ENCODE measurements at places on chromosomes 7 and 10.
A peak's percentile ranks its signal among the peaks of the same experiment; 100 is the strongest.

DNA sequence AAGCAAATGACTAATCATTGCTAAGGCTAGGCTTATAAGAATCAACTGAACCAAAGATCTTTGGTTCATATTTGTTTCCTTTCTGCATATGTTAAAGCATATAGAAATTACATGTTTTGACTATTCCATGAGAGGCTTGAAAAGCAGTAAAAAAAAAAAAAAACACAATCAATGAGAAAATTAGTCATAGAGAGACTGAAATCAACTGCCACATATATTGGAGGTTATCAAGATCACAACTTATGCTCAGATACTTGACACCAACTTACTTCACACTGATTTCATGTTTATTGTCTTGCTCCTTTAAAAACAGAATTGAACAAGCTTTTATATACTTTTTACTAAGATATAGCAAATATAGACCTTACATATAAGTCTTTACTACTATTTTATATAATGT is 161.3 kb downstream of the TPK1 start:
- DNase-seq = no peak

DNA sequence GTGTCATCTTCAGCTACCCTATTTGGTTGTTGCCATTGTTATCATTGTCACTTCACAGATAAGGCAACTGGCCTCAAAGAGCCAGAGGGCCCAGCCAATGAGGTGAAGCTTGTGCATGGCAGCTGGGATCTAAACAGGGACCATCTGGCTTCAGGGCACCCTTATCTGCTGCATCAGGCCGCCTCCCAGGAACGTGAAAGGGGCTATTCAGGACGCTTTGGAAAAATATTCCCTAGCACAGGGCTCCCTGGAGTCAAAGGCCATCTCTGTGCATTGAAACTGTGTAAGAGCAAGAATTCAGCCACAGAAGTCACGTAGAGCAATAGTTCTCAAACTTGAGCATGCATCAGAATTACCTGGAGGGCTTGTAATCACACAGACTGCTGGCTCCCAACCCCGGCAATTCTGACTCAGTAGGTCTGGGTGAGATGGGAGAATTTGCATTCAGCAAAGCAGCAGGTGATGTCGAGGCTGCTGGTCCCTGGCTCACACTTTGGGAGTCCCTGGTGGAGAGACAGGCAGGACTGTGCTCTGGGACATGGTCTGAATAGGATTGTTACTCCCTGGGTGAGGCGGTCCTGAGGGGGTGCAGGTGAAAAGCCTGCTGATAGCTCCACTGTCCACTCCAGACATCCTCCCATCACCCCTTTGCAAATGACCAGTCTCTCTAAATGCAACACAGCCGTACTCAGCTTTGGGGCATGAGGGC is 21.5 kb upstream of the PLEKHA1 start:
- DNase-seq = no peak

DNA sequence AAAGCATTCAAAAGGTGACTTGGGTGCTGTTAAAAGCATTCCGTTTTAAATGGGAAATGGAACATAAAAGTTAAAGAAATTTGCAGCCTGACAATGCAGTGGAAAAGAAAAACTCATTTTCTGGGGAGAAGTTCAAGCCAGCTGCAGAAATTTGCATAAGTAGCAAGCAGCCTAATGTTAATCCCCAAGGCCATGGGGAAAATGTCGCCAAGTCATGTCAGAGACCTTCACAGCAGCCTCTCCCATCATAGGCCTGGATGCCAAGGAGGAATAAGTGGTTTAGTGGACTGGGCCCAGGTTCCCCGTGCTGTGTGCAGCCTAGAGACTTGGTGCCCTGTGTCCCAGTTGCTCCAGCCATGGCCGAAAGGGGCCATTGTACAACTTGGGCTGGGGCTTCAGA is 154.2 kb downstream of the PKD1L1 start:
- DNase-seq = no peak

DNA sequence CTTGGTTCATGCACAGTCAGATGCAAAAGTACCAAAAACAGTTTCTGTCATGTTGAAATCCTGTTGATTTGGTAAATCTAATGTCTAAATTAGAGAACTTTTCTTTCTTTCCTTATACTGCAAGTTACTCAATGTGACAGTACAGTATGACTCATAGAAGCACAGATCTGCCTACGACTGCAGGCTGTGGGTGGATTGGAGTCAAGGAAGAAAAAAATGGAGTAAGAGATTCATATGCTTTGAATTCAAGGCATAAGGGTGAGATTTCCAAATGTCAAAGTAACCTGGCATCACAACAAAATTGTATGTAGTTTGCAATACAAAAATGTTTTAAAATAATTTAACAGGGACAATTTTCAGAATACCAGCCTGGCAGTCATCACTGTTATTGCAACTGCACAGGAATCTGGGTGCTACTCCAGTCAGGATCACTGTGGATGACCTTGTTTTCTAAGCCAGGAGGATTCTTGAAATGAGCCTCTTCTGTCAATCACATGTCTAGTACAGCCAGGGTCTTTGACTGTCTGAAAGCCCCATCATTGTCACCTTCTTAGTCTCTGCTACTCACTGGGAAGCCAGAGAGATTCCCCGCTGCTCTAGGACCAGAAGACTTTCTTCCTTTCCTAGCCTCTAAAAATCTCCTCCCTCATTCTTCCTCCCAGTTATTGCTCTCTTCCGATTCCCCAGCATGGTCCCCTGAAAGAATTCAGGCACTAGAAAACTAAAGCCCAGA is 83.6 kb downstream of the CD36 start:
- peak; percentile 91 for DNase-seq

DNA sequence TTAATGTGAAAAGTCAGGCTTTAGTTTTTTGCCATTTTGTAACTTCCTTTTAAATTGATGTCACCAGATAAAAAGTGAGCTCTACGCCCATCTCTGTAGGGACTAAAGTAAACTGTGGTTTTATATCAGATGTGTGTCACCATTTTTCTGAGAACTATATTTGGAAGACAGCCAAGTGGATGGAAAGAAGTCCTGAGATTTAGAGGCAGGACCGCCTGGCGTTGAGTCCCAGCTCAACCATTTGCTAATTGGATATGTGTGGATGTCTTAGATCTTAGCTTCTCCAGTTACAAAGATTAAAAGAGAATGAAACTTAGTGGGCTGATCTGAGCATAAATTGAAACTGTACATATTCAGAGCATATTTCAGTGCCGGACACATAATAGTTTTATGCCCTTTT is 691.6 kb upstream of the CELF2 start:
- DNase-seq = no peak

- no peak for DNase-seq
Observed at GRCh38 chr7:68425377-68425776, 1172.9 kb upstream of the AUTS2 start.

DNA sequence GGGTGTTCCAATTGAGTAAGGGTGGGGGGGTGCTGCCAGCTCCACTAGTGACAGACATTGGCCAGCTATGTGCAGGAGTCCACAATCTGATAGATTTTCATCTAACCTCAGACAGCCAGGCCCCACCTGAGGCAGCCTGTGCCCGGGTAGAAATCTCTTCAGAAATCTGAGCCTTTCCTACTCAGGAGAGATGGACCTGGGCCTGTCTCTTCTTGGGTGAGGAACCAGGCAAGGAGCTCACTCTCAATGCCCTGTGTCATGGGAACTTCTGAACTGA is 86.9 kb downstream of the UBE2H start:
- DNase-seq = no peak

- peak; percentile 42 for DNase-seq
Observed at GRCh38 chr7:108030516-108030915, 27.6 kb upstream of the LAMB1 start.

- no peak for DNase-seq
Observed at GRCh38 chr10:64449603-64450002, 928.4 kb downstream of the REEP3 start.

DNA sequence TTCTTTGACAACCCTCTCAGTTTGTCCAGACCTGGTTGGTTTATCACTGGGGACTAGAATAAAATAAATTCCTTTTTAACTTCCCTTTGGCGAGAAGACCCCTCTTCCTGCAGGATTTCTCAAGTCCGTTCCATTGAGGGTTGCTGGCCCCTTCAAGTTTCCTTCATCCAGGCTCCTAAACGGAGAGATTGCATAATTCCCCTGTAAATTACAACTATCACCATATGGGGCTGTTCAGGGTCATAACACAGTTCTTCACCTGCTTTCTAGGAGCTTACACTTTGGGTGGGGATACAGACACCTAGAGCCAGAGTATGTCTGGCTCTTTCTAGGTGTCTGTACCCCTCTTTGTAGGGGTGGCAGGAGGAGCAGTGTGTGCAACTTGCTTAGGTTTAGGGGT is 3.3 kb upstream of the COPS6 start:
- no peak for DNase-seq

GRCh38 chr10:13560597-13560996 is 26.2 kb upstream of the PRPF18 start:
- DNase-seq = peak; percentile 95

DNA sequence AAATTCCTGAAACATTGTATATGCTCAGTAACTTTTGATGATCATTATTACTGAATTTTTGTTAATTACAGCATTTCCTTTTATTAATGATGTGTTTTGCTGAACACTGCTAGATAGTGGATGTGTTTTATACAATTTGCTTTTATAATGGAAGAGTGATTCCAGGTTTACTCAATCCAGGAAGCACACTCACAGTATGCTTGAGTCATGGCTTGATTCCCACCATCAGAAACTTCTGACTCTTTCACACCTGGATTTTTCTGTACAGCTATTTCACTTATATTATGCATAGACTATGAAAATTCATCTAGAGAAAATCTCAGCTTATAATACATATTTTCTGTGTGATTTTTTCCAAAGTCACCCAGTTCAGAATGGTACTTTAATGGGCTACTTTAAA is 1040.9 kb downstream of the GRM8 start:
- no peak for DNase-seq

- no peak for DNase-seq
Observed at GRCh38 chr10:34413756-34414587, 401.1 kb downstream of the PARD3 start.

DNA sequence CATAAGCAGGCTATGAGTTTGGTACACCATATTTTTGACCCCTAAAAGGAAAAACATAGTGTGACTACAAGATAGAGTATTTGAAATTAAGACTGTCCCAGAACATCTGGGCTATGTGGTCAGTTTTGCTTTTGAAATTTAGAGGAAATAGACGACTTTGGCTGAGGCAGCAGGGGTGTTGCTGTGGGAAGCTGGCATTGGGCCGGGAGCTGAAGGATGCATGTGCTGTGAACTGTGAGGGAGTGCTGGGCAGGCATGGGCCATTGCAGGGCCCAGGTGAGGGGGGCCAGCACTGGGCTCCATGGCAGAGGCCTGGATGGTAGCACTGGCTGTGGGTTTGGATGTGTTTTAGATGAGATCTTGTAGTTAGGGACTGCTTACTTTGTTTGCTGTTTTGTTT is 168.3 kb downstream of the BMPER start:
- DNase-seq = no peak

DNA sequence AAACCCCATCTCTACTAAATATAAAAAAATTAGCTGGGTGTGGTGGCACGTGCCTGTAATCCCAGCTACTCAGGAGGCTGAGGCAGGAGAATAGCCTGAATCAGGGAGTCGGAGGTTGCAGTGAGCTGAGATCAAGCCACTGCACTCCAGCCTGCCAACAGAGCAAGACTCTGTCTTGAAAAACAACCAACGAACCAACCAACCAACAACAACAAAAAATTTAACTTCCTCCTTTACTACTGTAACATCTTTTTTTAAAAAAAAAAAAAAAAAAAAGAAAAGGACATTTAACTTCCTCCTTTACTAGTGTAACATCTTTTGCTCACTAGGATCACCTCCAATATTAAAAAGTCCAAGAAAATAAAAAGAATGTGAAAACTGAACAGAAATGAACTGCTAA is 92.3 kb upstream of the TMEM168 start:
- DNase-seq = no peak

- DNase-seq = no peak
Observed at GRCh38 chr7:81657551-81657950, 112.3 kb downstream of the HGF start.

GRCh38 chr10:114831186-114831867 is 9.7 kb downstream of the FHIP2A start:
- no peak for DNase-seq

- DNase-seq = peak; percentile 69
Observed at GRCh38 chr7:127588697-127589482, 679 bp downstream of the ARF5 start.

- no peak for DNase-seq
Observed at GRCh38 chr10:96660297-96660696, 60.0 kb downstream of the PIK3AP1 start.

DNA sequence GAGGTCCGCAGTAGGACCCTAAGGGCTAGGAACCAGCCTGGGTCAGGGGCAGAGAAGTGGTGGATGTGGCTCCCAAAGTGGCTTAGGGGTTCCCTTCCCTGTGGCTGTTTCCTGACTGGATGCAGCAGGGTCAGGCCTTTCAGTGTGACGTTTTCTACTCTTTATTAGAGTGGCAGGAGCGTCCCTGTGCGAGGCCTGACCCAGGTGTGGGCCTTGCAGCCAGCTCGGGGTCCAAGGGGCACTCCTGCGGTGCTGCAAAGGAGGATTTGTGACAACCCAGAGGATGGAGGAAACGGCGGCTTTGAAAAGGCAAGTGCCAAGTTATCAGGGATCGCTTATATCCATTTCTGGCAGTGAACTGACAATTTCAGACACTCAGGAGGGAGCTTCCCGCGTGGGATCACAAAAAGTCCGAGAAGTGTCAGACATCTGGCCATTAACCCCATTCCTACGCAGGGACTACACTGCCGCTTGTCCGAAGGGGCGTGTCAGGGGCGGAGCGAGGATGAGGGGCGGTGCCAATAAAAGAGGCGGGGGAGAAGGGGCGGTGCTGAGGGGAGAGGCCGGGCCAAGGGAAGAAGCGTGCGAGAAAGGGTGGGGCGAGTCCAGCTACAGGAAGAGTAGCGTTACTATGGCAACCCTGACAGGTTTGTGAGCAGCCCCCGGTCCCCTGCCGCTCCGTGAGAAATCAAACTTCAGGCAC is 98.8 kb upstream of the ZNF722 start:
- DNase-seq = no peak

GRCh38 chr10:51879238-51879637 is 179.8 kb upstream of the CSTF2T start:
- DNase-seq = peak; percentile 6

DNA sequence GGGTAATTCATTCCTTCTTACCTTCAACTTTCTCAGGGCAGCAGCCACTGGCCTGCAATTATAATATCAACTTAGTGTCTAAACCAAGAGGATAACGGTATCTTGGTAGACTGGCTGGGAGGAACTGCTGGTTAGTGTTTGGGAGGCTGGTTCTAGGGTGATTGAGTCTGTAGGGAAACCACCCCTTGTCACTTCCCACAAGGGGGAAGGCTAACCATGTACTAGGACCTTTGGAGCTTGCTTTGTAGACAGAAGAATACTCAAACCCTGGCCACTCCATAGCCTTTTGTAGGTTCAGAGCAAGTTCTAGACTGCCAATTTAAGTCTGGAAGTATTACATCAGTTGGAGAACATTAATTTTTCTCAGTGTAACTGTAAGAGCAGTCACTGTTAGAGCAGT is 51.3 kb downstream of the NHLRC2 start:
- DNase-seq = no peak

GRCh38 chr7:38312821-38313220 is 39.4 kb upstream of the TARP start:
- DNase-seq = no peak
